ENCODE measurements at places on chromosomes 16 and 17.

GRCh38 chr16:29710227-29711219 is 31.5 kb downstream of the QPRT start:
- DNase-seq = peak; percentile 48

- DNase-seq = no peak
Observed at GRCh38 chr16:61366006-61366405, 670.2 kb downstream of the CDH8 start.

DNA sequence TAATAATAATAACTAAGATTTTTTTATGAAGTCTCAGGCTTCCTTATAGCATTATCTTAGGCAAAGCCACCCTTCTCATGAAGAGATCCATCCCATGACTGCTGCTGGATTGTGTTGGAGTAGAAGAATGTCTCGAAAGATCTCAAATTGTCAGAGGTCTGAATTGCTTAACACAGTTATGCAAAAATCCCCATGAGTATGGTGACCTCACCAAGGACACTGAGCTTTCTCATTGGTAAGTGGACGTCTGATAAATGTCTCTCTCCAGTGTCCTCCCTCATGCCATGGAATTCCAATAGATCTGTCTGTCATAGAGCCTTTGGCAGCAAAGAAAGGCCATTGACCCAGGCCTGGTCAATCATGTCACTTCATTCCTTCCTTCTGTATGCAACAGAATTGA is 264.5 kb downstream of the CDH11 start:
- DNase-seq = no peak

DNA sequence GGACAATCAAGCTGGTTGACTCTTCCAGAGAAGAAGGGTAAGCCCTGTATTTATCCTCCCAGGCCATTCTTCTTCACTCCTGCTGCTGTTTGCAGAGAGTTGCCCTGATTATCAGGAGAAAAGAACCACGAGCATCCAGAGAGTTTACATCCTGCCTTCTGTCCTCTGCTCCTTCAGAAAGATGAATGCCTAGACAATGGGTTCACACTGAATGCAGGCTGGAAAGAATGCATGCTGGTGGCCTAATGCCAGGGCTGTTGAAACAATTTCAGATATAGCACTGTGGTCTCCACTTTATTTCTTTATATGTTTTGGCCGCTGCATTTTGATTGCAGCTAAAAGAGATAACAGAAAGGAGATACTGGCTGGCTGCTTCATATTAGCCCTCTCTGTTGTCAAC is 21.2 kb upstream of the HAS3 start:
- no peak for DNase-seq

DNA sequence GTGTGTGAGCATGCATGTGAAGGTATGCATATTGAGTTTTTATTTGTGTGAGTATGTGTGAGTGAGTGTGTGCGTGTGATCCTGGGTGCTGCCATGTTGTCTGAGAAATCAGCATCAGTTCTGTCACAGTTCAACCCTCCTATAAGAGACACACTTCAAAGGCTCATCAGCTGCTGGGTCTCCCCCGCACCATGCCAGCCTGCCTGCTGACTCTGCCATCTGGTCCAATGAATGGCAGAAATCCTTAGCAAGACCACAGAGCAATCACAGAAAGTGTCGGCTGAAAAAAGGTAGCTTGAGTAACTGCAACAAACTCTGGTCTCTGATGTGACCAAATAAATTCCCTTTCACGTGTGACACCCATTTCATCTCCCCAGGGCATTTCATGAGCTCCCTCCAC is 381.8 kb upstream of the MAF start:
- no peak for DNase-seq

GRCh38 chr16:65126845-65127624 is 5.2 kb upstream of the CDH11 start:
- DNase-seq = no peak
